ENCODE measurements at places on chromosomes 5 and 9.

GRCh38 chr9:37679649-37680402 lies 29.1 kb downstream of the FRMPD1 start:
- DNase-seq = no peak

DNA sequence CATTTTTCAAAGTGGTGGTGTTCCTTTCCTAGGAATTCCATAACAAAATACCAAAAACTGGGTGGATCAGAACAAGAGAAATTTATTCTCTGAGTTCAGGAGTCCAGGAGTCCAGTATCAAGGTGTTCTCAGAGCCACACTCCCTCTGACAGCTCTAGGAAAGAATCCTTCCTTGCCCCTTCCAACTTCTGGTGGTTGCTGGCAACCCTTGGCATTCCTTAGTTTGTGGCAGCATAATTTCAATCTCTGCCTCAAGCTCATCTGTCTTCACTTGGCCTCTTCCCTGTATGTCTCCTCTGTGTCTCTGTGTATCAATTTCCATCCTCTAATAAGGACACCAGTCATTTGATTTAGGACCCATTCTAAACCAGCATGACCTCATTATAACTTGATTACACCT lies 243.7 kb downstream of the MPDZ start:
- DNase-seq = no peak

GRCh38 chr5:36438765-36439561 lies 137.3 kb upstream of the RANBP3L start:
- DNase-seq = no peak

DNA sequence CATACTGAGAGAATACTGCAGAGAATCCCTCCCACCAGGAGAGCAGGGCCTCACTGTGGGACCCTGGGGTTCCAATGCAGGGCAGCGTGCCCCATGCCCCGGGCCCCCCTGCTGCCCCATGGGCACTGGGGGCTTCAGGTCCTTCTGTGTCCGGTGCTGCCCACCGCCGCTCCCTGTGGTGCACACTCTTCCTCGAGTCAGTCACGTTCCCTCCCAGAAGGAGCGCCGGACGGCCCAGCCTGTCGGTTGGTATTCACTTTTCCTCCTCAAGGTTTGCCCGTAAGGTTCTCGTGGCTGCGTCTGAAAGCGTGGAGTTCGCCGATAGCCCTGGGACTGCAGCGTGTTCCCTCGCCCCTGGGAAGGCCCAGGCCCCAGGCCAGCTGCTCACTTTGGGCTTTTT lies 48.1 kb upstream of the FCN2 start:
- no peak for DNase-seq

DNA sequence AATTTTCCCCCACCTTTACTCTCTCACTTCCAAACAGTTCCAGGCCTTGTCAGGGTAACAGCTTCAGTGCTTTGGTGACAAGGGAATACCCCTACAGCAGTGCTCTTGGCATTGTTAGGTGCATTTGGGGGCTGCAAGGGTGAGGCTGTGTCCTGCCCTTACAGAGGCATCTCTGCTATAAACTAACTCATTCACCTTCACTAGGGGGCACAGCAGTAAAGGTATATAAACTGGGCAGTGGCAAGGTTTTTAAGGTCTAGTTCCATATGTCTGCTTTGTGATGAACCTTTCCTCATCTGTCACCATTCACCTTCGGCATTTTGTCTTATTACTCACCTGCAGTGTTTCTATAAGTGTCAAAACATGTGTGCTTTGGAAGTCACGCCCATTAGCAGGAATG lies 79.1 kb upstream of the GPR151 start:
- DNase-seq = no peak

GRCh38 chr9:37364751-37365360 lies 57.6 kb upstream of the GRHPR start:
- DNase-seq = no peak

GRCh38 chr5:52789851-52790250 lies 2.1 kb downstream of the ITGA1 start:
- DNase-seq = no peak

DNA sequence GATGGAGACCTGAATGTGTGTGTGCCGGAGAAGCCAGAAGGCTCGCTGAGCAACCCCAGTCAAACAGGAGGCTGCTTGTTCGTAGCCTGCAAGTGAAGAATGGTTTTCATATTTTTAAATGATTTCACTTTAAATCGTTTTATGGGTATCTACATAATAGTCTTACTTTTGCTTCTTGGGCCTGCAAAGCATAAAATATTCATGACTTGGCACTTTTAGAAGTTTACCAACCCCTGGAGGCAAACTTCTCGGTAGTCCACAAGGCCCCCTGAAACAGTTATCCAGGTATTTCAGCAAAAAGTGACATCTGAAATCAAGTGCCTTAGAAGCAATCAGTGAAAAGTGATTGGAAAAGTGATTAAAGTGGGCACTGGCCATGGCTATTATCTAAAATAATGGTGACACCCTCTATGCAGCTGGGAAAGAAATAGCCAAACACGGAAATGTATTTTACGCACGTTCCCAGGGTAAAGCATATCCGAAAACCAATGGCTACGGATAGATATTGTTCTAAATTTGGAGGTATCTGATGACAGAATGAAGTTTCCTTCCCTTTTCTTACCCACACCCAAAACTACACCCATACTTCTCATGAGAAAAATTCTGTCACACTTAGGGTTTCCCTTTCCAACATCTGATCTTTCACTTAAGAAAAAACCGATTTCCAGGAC lies 39.0 kb downstream of the RAPGEF1 start:
- no peak for DNase-seq

DNA sequence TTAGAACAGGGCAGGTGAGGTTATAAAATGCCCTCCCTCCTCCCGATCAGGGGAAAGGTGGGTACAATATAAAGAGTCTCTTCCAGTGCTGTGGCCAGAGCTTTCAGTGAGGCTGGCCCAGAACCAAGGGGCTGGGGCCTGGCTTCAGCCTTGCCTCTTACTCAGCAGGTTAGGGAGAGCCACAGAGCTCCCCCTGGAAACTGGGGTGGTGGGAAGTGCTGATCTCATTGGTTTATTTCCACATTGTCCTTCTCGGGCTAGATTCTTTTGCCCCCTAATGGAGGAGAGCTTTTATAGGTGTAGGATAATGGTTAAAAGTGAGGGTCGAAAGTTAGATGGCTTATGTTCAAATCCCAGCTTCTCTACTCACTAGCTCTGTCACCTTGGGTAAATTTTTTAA lies 186.7 kb upstream of the TBC1D2 start:
- no peak for DNase-seq

DNA sequence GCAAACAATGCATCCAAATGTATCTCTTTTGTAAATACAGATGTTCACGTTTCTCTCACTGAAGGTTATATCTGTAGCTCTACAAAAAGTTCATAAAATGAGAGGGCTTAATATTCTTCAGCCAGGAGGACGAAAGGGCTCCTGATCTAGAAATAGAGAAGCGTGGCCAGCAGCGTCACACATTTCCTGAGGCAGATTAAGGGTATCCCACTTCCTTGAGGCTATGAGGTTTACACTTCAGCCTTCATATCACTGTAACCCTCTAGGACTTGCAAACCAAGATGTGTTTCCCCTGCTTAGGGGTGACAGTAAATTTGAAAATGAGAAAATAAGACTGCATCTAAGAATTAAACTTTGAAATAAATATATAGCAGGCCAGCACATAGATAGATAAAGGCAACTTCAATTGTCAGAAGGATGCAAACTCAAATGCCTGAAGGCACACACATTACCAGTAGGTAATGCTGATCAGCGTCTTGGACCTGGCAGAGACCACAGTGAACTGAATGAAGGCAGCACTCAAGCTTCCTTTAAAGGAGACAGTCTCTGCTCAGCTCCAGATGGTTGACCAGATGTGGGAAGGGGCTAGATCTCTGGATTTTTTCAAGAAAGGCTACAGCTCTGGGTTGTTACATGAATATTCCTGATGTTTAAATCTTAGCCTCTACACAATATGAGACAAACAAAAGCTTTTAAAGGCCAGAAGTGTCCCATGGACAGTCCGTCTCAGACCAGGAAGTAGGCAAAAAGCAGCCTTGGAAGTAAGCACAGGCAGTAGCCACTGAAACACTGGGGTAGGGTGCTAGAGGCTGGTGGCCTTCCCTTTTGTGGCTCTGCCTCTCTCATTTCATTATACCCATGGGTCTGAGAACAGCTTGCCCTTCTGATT lies 197.7 kb downstream of the MCTP1 start:
- no peak for DNase-seq

- DNase-seq = no peak
Observed at GRCh38 chr5:153546566-153546965, 56.1 kb downstream of the GRIA1 start.

- no peak for DNase-seq
Observed at GRCh38 chr9:104833696-104834095, 69.8 kb downstream of the NIPSNAP3B start.

GRCh38 chr5:115948091-115948534 lies 14.2 kb upstream of the LVRN start:
- DNase-seq = no peak

All from right atrium auricular region (tissue), 2 donors.